ENCODE measurements at places on chromosomes 11 and 22.
A peak's percentile ranks its signal among the peaks of the same experiment; 100 is the strongest.

DNA sequence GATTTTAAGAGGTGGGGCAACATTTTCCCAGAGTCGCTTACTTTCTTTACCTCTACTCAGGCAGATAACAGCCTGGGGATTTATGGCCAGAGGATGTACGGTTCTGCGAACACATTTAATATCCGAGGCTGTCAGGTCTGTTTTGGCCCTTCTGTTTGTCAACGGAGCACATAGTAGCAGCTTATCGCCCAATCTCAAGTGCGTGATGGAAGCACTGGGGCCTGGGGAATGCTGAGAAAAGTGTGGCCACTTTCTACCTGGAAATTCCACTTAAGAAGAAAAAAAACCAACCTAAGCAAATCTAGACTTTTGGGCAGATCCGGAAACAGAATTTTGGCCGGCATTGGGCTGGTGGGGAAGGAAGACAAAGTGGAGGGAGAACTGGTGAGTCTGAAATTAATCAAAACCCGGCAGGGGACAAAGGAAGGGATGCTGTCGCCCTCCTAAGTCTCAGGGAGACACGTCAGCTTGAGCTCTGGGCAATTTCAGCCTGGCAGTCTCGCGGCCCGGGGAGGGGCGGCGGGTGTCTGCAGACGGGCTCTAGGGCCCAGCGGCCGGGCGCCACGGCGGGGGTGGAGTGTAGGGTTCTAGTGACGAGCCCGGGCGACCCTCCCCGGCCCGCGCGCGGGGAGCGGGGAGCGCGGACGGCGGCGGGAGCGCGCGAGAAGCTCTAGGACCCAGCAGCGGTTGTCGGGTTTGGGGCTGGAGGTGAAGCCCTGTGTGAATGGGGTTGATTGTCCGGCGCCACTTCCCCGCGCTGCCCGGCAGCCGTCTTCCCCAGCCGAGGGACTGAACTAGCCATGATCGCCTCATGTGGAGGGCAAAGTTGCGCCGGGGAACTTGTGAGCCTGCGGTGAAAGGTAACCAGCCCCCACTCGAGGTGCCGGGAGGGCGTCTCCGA lies at the start of gene AMOTL1:
Gene AMOTL1, plus strand, starts transcription at position 656 of the 901 bp plus-strand sequence. Its CDS starts 156 bp downstream, at position 812.
- peak; percentile 97 for DNase-seq

DNA sequence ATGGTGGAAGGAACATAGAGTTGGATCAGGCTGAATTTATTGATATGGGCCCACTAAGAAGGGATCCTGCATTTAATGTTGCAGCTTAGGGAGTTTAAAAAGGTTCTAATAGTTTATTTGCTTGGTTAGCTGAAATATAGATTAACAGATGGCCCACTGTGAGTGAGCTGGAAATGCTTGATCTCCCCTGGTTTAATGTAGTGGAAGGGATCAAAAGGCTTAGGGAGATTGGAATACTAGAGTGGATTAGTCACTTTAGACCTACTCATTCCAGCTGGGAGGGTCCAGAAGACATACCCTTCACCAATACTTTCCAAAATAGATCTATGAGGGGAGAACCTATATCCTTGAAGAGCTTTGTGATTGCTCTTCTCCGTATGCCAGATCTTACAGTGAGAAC lies 130.1 kb upstream of the ZC3H12C start:
- no peak for DNase-seq

DNA sequence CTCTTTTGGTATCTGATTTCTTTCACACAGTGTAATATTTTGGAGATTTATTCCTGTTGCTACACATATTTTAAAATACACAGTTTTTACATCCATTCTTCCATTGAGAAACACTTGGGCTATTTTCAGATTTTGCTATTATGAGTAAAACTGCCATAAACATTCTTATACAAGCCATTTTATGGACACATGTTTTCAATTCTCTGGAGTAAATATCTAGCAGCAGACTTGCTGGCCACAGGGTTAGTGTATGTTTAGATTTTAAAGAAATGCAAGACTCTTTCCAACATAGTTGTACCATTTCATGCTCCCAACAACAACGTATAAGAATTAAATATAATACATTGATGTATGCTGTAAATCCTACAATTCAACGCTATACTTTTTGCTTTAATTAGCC lies 360.8 kb upstream of the PITPNB start:
- no peak for DNase-seq

- DNase-seq = no peak
Observed at GRCh38 chr22:45503050-45503815, 550 bp downstream of the FBLN1 start.
